ENCODE measurements at places on chromosomes 4 and X.

DNA sequence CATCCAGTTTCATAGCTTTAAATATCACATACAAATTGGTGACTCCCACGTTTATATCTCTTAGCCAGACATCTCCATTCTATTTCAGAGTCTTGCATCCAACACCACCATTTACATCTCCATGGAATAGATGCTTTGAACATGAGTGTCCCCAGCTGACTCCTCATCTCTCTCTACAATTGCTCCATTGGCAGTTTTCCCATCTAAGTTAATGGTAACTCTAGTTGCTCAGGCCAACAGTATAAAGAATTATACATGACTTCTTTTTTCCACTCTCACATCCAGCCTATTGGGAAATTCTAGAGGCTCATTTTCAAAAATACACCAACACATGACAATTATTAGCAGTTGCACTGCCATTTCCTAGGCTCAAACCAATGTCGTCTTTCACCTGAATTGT lies 388.2 kb downstream of the STIM2 start:
- DNase-seq: no peak

DNA sequence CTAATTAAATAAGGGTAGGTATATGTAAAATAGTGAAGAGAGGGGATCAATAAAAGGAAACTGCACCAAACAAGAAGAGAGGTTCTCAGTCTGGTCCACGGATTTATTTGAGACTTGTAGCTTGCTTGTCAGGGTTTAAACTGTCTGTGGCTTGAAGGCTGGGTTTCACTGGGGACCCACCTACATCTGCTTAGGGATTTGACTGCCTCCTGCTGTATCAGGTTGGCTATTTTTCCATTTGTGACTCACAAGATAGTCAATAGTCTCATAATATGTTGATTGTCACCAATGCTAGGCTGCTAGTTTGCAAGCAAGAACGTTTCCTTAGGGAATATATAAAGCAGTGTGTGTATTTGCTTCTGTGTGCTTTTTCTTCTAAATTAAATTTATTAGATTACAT lies 1950.7 kb upstream of the IGFBP7 start:
- DNase-seq: no peak

DNA sequence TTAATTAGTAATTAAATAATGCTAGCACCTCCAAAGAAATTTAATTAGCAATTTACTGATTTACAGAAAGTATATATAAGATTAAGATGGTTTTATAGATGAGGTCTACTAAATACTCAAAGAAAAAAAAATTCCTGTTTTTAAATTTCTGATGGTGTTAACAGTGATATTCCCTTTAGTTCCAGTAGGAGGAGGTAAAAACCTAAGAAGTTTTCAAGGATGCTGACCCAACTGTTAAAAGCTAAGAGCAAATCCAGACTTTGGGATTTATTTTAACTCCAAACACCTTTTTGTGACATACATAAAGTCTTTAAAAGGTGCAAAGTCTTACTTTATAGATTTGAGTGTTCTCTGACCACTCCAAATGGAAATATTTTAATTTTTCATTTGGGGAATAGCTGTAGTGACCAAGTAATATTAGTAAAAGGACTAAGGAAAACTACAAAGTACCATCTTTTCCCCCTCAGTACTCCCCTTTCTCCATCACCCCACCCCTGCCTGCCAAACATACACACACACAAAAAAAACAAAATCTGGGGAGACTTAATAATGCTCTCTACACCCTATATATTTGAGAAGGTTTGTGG lies 34.2 kb upstream of the CSN1S1 start:
- DNase-seq: no peak

- DNase-seq: no peak
Measured at GRCh38 chr4:32435308-32435707, 1715.1 kb downstream of the PCDH7 start.

GRCh38 chr4:46379101-46379500 lies 10.8 kb downstream of the GABRA2 start:
- DNase-seq: no peak

- no peak for DNase-seq
Measured at GRCh38 chr4:56665781-56666180, 15.3 kb downstream of the HOPX start.

GRCh38 chr4:5045097-5045496 lies 6.2 kb upstream of the STK32B start:
- no peak for DNase-seq
